ENCODE measurements at places on chromosomes 12 and 14. TPM values are rescaled to one million over a fixed set of nuclear protein-coding genes. Genes with fewer than 3 reads are reported as not detected.
A peak's percentile ranks its signal among the peaks of the same experiment; 100 is the strongest.

- no peak for DNase-seq
These were observed 509.1 kb downstream of the VRK1 start for GRCh38 chr14:97306133-97306759.

SAMD15 gene
- 2.1 TPM for total RNA-seq

- no peak for DNase-seq
These were observed at the start of gene SLC24A4 for GRCh38 chr14:92323011-92323915. SLC24A4 (plus strand) TSS chr14:92323165; CDS start chr14:92323831, 666 bp downstream.

COCH gene
- not detected for total RNA-seq

RILPL1 gene
- 10.8 TPM for total RNA-seq

DNA sequence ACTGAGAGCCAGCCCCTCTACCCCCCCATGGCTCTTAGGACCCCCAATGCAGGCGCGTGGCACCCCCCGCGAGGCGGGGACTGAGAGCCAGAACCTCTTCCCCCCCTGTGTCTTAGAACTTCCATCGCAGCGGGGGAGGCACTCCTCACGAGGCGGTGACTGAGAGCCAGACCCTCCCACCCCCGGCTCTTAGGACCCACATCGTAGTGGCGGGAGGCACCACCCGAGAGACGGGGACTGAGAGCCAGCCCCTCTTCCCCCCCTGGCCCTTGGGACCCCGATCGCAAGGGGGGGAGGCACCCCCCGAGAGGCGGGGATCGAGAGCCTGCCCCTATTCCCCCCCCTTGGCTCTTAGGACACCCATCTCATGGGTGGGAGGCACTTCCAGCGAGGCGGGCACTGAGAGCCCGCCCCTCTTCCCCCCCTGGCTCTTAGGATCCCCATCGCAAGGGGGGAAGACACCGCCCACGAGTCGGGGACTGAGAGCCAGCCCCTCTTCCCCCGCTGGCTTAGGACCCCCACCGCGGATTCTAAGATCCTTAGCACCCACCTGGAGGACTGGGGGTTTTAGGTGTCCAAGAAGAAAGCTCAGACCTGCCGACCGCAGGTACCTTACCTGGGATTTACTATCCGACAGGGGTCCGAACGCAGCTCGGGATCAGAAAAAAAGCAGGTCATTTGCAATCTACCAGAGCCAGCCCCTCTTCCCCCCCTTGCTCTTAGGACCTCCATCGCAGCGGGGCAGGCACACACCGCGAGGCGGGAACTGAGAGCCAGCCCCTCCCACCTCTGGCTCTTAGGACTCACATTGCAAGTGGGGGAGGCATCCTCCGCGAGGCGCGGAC, 44.9 kb downstream of the DDX11 start:
- peak; percentile 38 for DNase-seq

- no peak for DNase-seq
These were observed 567.5 kb downstream of the TRHDE start for GRCh38 chr12:72839696-72840095.

DNA sequence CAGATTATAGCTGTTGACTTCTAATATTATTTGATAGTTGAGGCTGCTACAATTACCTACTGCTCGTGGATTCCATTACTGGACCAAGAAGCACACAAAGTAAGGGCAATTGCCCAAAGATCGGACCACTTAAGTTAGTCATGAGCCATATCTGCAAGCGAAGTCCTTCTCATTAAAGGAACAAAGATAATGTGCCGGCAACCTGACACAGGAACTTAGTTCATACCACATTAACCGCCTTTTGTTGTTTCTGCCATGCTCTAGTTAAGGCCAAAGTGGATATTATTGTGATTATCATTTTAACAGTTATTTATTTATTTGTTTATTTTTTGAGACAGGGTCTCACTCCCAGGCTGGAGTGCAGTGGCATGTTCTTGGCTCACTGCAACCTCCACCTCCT, 38.1 kb upstream of the TMED10 start:
- DNase-seq = no peak

GRCh38 chr14:104563742-104564615, 15.6 kb upstream of the C14orf180 start:
- peak; percentile 49 for DNase-seq

- no peak for DNase-seq
These were observed 234.7 kb downstream of the CCDC91 start for GRCh38 chr12:28424965-28425364.

- DNase-seq = no peak
These were observed 265.1 kb upstream of the SFSWAP start for GRCh38 chr12:131445795-131446194.

- DNase-seq = no peak
These were observed 273.1 kb upstream of the NOVA1 start for GRCh38 chr14:26870722-26871617.

DNA sequence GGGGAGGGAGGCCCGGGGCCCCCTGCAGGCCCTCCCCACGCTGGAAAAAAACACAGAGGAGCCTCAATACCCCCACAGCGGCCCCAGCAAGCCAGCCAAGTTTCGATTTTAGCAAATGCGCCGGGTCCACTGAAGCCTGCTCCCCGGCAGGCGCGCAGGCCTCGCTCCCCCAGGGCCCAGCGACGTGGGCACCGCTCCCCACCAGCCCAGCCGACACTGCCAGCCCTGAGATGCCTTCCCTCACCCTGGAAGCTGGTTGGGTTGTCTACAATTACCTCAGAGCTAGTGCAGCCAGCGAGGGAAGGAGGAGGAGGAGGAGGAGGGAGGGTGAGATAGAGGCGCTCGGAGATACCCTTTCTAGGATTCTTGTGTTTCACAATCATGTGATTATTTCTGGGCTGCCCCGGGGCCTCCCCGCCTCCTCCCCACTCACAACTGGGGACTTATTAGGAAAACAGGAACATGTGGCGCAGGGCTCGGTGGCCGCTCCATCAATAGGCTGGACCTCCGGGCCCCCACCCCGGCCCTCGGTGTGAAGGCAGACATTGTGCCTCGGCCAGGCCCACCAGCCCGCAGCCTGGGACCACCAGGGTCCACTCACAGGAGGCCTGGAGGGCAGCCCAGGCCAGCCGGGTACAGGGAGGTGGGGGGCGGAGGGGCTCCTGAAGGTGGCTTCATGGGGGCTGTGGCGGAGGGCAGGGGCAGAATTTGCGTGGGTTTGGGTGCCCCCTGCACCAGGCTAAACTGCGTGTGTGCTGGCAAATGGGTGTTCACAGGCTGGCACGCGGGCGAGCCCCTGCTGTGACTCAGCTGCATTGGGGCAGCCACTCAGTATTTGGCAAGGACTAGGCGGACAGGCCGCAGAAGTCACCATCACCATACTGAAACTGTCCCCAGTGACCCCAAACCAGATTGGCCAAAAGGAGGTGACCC, 109.9 kb downstream of the NCOR2 start:
- no peak for DNase-seq

Measured in H4 (cell line).